ENCODE measurements at places on chromosomes 2 and 18.
A peak's percentile ranks its signal among the peaks of the same experiment; 100 is the strongest.

- no peak for DNase-seq
- H3K27ac ChIP-seq: peak overlapping the region; percentile 75
- H3K4me3 ChIP-seq: no peak overlapping the region
Observed at GRCh38 chr18:55879331-55879730, 291.3 kb upstream of the TCF4 start.

- peaks cover 2% of the 10 kb centered on the region for H3K27me3 ChIP-seq
- H3K36me3 ChIP-seq: peaks cover 4% of the 10 kb centered on the region
- no peak overlapping the region for H3K27ac ChIP-seq
- H3K4me3 ChIP-seq: no peak overlapping the region
Observed at GRCh38 chr18:76982038-76982437, 150.5 kb downstream of the MBP start.

DNA sequence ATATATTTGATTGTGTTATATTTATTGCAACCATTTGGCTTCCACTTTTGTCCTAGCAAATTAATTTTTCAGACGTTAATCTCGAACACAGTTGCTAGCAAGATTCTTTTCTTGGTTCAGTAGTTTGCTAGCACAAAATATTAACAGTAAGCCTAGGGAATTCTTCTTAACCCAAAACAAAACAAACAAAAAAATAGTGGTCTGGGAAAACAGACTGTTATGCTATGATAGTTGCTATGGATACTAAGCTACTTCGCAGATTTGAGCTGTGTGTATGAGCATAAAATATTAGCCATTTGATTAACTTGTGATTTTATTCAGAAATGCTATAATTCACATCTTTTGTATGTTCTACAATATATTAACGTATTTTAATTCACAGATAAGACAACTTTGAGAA, 541.5 kb upstream of the NETO1 start:
- DNase-seq: no peak
- no peak overlapping the region for H3K4me3 ChIP-seq
- no peaks in the 10 kb centered on the region for H3K27me3 ChIP-seq

- no peaks in the 10 kb centered on the region for H3K4me1 ChIP-seq
- H3K36me3 ChIP-seq: no peaks in the 10 kb centered on the region
- H3K27ac ChIP-seq: no peak overlapping the region
- H3K27me3 ChIP-seq: no peaks in the 10 kb centered on the region
- no peak for DNase-seq
Observed at GRCh38 chr2:10235909-10236550, 66.7 kb upstream of the HPCAL1 start.

- no peaks in the 10 kb centered on the region for H3K36me3 ChIP-seq
- no peak overlapping the region for H3K27ac ChIP-seq
- no peaks in the 10 kb centered on the region for H3K4me1 ChIP-seq
- peaks cover 84% of the 10 kb centered on the region for H3K27me3 ChIP-seq
- no peak for DNase-seq
Observed at GRCh38 chr2:242075168-242075567, 205.6 kb downstream of the RTP5 start.

DNA sequence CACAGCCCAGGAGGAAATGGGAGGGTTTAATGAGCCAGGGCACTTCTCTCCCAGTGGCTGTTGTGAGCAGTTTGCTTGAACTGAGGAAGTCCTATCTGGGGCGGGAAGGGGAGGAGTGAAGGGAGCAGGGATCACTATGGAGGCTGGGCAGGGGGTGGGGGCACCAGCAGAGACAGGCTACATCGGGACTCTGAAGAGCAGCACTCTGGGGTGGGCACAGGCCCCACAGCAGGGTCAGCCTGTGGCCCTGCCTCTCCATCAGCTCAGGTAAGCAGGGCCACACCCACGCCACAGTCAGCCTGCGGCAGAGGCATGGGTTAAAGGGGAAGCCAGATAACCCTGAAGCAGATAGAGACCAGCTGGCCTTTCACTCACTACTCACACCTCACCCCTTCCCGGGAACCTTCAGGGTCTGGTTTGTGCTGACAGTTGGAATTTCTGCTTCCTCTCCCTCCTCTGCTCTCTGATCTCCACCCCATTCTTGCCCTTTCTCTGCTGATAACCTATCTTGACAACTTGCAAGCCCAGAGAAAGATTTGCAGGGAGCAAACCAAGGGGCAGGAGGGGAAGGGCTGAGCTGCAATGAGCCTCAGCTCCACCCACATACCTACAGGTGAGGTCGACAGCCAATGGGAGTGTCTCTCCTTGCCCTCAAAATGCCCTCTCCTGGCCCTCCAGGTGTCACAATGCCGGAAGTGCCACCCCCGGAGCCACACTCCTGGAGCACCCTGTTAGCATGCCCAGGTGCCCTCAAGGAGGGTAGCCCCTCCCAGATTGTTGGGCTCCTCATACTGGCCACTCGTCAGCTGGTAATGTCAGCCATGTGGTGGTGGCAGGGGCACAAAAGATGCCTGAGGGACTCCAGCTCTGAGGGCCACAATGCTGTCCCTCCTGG, 3.7 kb downstream of the SIGLEC15 start:
- no peak for DNase-seq
- H3K4me3 ChIP-seq: no peak overlapping the region
- H3K27ac ChIP-seq: no peak overlapping the region

GRCh38 chr2:147715807-147716206, 129.0 kb upstream of the ACVR2A start:
- H3K4me3 ChIP-seq: no peak overlapping the region
- DNase-seq: no peak
- peaks cover 12% of the 10 kb centered on the region for H3K4me1 ChIP-seq
- H3K27me3 ChIP-seq: no peaks in the 10 kb centered on the region
- no peak overlapping the region for H3K27ac ChIP-seq

DNA sequence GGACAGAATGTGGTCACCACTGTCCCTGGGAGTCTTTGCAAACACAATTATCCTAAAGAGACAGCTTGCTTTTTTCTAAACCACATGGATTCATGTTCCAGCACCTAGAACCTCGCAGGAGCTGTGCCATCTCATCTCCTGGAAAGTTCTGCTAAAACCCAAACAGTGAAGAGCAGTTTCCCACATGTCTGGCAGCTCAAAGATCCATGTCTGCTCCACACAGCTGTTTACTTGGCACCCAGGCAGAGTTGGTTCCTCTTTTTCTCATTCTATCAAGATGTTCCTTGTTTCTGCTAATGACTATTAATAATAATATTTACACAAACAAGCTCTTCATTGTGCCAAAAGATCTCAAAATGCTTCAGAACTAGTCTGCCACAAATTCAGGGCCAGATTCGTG, 30.1 kb upstream of the PID1 start:
- DNase-seq: no peak
- peaks cover 15% of the 10 kb centered on the region for H3K27me3 ChIP-seq
- H3K27ac ChIP-seq: no peak overlapping the region
- no peaks in the 10 kb centered on the region for H3K4me1 ChIP-seq

DNA sequence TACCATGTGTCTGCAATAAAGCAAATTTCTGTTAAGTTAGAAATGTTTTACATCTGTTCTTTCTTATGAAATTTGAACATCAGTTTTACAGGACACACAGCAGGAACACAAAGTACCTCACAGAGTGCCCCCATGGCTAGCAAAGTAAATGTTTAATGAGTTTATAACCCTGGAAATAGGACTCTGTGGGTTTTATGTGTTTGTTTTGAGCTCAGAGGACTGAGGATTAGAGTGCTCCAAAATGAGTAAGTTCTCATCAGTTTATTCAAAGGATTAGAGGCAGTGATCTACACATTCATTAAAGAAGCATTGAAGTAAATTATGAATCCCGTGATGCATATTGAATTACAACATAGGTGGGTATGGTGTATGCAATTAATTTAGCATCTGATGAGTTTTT, 281.8 kb downstream of the GULP1 start:
- H3K36me3 ChIP-seq: peaks cover 43% of the 10 kb centered on the region
- no peak for DNase-seq
- no peak overlapping the region for H3K27ac ChIP-seq
- H3K4me3 ChIP-seq: no peak overlapping the region

- peak overlapping the region; percentile 81 for H3K4me3 ChIP-seq
- H3K27me3 ChIP-seq: no peaks in the 10 kb centered on the region
- DNase-seq: no peak
Observed at GRCh38 chr2:187552828-187553681, 1.2 kb downstream of the TFPI start.

- peaks cover 2% of the 10 kb centered on the region for H3K36me3 ChIP-seq
- H3K4me1 ChIP-seq: peaks cover 24% of the 10 kb centered on the region
- no peak for DNase-seq
Observed at GRCh38 chr18:32386471-32386870, 84.2 kb downstream of the GAREM1 start.

DNA sequence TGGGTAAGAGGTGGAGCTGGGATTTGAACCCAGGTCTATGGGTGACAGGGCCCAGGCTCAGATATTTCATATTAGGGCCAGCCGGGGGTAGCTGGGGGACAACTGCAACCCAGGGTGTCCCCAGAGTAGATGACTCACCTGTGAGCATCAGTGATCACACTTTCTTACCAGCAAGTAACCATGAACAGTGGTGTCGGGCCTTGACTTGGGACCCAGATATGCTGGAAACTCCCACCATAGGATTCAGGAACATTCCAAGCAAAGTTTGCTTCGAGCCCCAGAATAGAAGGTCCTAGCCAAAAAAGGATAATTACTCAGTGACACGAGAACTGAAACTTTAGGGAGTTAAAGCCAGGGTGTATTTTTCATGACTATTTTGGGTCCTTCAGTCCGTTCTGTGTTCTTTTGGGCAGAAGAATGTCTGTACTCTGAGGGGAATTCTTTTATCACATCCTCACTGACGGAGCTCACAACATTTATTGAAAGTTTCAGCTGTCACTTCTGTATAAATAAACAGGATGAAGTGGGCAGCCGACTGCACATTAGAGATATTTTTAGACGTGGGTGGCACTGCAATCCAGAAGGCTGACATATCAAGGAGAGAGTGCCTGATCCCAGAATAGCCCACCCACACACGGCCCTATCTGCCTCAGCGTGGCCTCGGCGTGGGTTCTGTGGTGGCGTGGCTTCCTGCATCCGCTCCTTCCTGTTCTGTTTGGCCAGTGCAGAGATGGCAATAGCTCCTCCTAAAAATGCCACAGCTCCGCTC, 45.6 kb downstream of the RAMP1 start:
- no peaks in the 10 kb centered on the region for H3K27me3 ChIP-seq
- no peak overlapping the region for H3K4me3 ChIP-seq
- no peak overlapping the region for H3K27ac ChIP-seq
- peaks cover 7% of the 10 kb centered on the region for H3K36me3 ChIP-seq
- H3K4me1 ChIP-seq: no peaks in the 10 kb centered on the region

- DNase-seq: no peak
- H3K4me1 ChIP-seq: peaks cover 74% of the 10 kb centered on the region
- no peak overlapping the region for H3K4me3 ChIP-seq
- H3K27me3 ChIP-seq: no peaks in the 10 kb centered on the region
- H3K27ac ChIP-seq: no peak overlapping the region
Observed at GRCh38 chr2:237731663-237732062, 66.9 kb upstream of the RBM44 start.

- no peaks in the 10 kb centered on the region for H3K36me3 ChIP-seq
- peak overlapping the region; percentile 12 for H3K27ac ChIP-seq
- H3K27me3 ChIP-seq: no peaks in the 10 kb centered on the region
- no peak overlapping the region for H3K4me3 ChIP-seq
- DNase-seq: no peak
Observed at GRCh38 chr2:215705771-215706361, 270.0 kb upstream of the FN1 start.

- H3K27me3 ChIP-seq: no peaks in the 10 kb centered on the region
- H3K4me3 ChIP-seq: no peak overlapping the region
- H3K4me1 ChIP-seq: peaks cover 13% of the 10 kb centered on the region
- DNase-seq: no peak
- no peak overlapping the region for H3K27ac ChIP-seq
Observed at GRCh38 chr2:61857224-61857623, 3.4 kb upstream of the FAM161A start.

DNA sequence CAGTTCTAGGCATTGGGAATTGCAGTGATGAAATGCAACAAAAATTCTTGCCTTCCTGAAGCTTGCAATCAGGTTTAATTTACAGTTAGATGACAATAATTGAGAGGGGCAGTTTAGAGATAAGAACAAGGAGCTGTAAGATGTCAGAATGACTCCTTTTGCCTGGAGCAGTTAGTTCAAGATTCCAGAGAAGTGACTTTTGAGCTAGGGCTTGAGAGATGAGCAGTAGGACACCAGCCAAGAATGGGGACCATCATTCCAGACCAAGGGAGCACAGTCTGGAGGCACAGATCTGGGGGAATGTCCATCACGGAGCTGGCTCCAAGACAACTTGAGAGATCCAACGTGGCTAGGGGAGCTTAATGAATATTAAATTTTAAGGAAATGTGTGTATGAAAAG, 26.8 kb downstream of the CACNB4 start:
- H3K4me3 ChIP-seq: no peak overlapping the region
- no peak for DNase-seq
- peaks cover 3% of the 10 kb centered on the region for H3K4me1 ChIP-seq
- H3K27me3 ChIP-seq: no peaks in the 10 kb centered on the region

DNA sequence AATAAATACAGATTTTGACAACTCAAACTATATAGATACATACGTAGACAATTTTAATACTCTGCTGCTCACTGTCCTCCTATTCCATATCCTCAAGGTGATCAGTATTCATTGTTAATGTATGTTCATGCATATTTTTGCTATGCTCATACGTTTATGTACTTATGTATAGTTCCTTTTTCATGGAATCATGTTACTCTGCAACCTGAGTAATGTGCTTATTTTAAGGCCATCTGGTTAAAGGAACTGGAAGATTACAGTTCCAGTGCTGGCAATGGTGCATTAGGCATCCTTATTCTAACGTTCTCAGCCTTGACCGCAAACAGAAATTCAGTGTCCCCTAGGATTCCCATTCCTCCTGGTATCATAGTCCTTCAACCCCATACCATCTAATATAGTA, 385.0 kb upstream of the TNP1 start:
- H3K4me3 ChIP-seq: no peak overlapping the region
- H3K4me1 ChIP-seq: peaks cover 19% of the 10 kb centered on the region
- H3K27me3 ChIP-seq: no peaks in the 10 kb centered on the region
- DNase-seq: no peak
- no peak overlapping the region for H3K27ac ChIP-seq
- no peaks in the 10 kb centered on the region for H3K36me3 ChIP-seq

DNA sequence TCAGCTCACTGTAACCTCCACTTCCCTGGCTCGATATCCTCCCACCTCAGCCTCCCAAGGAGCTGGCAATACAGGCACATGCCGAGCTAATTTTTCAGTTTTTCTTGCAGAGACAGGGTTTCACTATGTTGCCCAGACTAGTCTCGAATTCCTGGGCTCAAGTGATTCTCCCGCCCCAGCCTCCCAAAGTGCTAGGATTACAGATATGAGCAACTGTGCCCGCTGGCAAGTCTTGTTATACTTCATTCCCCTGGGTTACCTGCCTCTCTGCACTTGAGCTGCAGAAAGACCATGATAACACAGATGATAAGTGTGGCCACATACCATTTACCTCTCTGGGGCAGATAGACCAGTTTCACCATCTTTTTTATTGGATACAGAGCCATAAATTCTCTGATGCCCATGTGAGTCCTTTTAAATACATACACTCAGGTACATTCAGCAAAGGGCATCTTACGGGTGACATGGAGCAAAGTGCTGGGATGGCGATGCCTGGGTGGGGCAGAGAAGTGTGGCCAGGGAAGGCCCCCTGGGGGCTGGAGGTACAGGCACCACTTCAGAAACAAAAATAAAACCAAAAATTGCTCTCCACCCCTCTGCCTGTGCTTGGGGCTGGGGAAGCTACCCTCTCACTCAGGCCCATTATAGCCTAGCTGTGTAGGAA, 20.4 kb downstream of the CCT7 start:
- no peak overlapping the region for H3K4me3 ChIP-seq
- H3K4me1 ChIP-seq: no peaks in the 10 kb centered on the region
- peaks cover 23% of the 10 kb centered on the region for H3K36me3 ChIP-seq
- no peaks in the 10 kb centered on the region for H3K27me3 ChIP-seq
- no peak overlapping the region for H3K27ac ChIP-seq
- no peak for DNase-seq

All from mesothelial cell of epicardium (in vitro differentiated cells).